Amniotic epithelial cell (primary cell): ENCODE measurements at places on chromosomes 3 and 15.

DNA sequence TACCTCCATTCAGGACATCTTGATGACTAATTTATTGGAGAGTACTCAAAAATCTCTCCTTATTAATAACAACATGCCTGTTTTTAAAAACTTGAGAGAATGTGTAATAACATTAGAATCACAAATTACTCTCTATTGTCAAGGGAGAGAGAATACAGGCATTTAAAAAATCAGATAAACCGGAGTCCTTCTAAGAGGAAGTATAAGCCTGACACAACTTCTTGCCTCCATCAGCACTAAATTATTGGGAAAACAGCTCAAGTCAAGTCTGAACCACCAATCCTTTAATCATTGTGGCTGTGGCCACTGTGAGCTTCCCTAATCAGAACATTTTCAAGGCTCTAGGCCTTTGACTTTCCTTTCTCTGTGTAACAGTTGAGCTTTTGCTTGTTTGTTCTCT, 38.0 kb downstream of the SSR3 start:
- peak; percentile 46 for DNase-seq

- DNase-seq: peak; percentile 6
Observed at GRCh38 chr15:91224755-91225380, 124.8 kb downstream of the SV2B start.

- DNase-seq: no peak
Observed at GRCh38 chr3:197000211-197000610, 29.4 kb downstream of the MELTF start.

DNA sequence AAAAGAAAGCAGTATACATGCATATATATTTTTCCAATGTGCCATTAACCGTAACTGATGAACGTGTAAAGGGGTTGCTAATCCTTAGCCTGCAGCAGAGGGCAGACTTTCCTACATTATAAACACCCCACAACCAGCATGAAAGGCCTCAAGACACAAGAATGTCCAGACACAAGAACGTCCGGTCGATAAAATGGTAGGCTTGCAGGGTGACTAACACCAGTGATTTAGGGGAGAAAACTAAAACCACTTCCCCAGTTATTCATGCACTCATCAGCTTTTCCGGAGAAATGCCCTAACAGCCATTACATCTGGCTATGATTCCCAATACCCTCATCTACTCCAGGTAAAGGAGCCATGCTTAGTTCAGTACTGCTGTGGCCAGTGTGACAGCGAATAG, 57.4 kb downstream of the LRTM1 start:
- DNase-seq: peak; percentile 97

- no peak for DNase-seq
Observed at GRCh38 chr3:179882292-179882691, 154.4 kb downstream of the PEX5L start.

- DNase-seq: no peak
Observed at GRCh38 chr15:25335279-25335678, 103.5 kb downstream of the UBE3A start.

DNA sequence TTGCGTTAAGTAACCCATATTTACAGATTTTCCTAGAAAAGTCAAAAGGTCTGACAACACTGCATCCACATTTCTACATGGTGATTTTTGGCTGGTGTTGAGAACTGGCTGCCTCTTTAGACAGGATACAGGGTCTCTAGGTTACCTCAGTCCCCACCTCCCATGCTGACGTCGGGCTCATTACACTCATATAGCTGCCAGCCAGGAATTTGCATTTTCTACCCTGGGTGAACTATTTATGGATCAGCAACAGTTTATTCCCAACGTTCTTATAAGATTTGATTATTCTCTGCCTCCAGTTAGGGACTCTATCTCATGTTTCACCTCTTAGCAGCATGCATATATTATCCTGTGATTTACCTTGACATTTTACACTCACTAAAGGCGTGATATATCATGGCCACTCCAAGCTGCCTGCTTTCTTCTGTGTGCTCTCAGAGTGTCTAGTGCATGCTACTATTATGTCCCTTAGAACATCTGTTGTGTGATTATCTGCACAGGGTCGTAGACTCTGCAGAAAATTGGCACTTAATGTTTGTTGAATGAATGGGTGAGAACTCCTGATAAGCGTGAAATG, 49.0 kb downstream of the CLDN11 start:
- DNase-seq: no peak

DNA sequence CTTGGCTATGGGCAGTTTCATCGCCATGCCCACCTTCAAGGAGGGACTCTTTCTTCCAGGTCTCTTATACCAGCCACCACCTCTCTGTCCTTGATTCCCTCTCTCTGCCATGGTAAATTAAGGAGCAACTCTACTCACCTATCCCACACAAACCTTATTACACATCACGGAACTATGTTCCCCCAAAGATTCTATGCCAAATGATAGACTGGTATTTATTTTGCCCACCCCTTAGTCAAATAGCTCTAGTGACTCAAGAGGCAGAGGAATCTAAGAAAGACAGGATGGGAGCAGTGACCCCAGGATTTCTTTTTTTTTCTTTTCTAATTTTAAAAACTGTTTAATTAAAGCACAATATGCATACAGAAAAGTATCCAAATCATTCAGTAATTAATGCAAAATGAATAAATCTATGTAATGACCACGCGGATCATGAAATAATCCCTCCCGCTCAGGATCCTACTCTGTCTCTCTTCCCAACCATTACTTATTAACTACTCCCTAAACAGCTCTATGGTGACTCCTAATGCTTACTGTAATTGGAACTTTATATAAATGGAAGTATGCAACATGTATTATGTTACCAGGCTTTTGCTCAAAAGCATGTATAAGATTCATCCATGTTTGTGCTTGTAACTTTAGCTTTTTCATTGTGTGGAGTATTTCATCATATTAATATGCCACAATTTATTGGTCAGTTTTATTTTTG, 410.8 kb upstream of the RASGRP1 start:
- no peak for DNase-seq

DNA sequence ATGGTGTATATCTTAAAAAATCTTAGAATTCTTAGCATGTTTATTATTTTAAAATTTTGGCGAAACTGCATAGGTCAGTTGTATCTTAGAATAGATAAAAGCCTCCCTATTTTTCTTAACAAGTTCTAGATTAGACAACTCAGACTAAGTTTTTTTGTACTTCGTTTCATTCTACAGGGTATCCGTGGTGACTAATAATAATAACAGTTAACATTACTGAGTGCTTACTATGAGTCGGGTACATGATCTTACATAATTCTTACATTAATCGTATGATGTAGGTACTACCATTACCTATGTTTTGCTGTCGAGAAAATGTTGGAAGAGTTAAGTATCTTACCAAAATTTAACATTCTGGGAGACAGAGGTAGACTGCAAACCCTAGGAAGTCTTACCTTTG, 60.7 kb downstream of the UBE2E2 start:
- peak; percentile 31 for DNase-seq

DNA sequence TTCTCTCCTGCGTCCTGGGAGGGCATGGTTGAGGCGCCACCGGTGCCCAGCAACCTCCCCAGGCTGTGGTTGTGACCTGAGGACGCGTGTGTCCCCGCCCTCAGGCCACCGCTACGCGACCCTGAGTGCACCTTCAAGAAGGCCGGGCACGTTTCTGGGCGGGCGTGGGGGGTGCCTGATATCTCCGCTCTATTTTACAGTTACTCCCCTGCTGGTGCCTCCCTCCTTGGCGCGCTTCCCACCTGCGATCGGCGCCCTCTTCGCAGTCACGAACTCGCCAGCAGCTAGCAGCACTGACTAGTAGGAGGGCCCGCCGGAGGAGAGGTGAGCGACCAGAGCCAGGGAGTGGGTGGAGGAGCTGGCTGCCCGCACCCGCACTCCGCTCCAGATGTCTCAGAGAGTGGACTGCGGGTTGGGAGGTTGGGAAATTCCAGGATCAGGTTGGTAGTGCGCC, 43.2 kb upstream of the POLG start:
- DNase-seq: no peak

GRCh38 chr3:133915685-133916658, 20.3 kb upstream of the RAB6B start:
- no peak for DNase-seq

DNA sequence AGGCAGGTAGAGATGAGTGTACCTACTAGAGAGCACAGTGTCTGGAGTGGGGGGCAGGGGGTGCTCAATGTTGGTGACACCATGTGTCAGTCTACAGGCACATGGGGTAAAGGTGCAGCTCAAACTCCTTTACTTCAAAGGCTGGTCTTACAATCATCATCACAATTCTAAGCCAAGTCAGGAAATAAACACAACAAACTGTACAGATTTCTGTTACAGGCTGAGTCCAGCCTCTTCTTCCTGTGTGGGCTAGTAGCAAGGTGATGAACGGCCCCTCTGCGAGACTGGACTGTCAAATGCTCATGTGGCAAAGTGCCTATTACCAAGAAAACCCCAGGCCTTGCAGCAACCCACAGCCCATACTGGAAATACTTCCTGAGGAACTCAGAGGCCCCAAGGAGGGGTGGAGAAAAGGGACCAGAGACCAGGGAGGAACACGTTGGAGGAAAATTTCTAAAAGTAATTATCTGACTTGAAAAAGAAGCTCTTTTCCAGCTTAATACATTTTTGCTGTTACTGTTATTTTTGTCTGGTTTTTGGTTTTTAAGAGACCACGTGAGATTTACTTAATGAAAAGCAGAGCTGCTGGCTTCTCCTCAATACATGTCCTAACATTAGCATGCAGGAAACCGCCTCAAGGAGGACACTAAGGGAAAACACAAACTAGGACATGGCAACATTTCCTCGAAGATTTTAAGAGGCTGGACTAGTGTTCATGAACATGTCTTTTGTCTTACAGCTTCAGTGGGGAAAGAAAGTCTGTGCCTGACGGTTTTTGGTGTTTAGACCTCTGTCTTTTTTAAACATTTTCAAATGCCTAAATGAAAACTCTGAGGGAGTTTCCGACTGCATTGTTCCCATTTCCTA, 29.5 kb downstream of the TBC1D2B start:
- DNase-seq: peak; percentile 91

- no peak for DNase-seq
Observed at GRCh38 chr3:42149975-42150374, 58.8 kb downstream of the TRAK1 start.

GRCh38 chr3:155640098-155640497, 104.8 kb downstream of the PLCH1 start:
- DNase-seq: peak; percentile 1
